ENCODE measurements at places on chromosomes 1 and 21.

DNA sequence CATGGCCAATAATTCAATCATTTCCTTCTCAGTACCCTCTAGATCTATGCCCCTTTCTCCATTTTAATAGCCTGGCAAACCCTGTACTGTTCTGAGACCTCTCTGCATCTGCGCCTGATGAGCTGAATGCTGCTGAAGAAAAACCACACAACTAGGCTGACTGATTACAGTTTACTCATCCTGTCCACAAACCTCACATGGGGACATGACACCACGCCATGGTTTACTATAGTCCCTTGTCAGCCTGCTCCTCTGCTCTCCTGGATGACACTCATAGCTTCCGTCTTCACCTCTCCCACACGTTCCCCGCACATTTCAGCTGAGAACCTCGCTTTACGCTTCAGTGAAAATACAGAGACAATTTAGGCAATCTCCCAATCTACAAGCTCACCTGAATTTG, 59.7 kb downstream of the DESI2 start:
- DNase-seq: no peak

- no peak for DNase-seq
These were observed 988.1 kb upstream of the B3GALT2 start for GRCh38 chr1:194174528-194174927.

DNA sequence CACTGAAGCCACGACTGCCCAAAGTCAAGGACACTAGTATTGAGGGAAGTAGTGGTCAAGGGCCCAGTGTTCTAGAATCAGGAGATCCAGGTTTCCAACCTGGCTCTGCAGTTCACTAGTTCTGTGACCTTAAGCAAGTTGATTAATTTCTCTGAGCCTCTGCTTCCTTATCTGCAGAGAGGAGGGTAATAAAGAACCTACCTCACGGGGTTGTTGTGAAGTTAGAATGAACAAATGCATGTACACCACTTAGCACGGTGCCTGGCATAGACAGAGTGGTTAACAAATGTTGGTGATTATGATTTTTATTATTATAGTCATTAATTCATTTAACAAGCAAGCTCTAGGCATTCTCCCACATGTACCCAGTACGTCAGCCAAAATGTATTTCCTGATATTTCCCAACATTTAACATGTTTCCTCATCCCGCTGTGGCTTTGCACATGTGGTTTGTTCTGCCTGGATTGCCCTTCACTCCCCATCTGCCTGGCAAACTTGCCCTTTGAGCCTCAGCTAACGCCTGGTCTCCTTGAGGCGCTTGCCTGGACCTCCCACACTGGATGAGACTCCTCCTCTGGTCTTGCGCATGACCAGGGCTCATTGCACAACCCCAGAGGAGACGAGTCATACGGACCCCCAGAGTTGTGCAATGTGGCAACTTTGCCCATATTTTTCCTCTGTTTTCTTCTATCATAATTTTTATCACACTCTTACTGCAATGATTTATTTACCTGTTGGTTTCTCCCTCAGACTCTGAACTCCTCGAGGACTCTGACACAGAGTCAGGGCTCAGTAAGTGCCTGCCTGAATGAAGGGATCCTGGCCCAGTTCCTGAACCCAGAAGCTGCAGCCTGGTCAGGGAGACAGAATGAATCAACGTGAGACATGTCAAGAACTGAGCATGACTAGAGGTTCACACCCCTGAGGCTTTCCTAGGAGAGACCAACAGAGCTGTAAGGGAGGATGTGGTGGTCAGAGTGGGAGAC, 20.7 kb upstream of the MFSD2A start:
- DNase-seq: no peak

DNA sequence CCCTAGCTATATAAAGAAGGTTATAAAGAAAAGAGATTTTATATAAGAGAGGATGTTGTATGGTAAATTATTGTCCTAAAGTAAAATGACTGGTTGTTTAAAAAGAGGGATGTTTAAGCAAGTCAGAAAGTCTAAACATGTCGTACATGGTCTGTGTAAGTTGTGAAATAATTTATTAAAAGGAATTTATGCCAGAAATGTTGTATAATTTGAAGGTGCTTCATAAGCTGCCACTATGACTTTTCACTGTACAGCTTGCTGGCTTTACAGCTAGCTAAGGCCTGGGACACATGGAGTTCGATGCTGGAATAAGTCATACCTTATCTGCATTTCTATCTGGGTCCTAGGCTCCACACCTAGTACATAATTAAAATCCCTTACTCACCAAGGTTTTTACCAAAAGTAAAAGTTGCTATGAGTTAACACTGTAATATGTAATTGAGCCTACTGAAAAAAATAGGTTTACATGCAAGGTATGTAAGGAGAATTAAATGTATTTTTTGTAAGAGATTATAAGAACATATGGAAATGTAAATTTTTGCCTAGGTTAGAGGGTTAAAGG, 59.0 kb upstream of the EDEM3 start:
- no peak for DNase-seq

DNA sequence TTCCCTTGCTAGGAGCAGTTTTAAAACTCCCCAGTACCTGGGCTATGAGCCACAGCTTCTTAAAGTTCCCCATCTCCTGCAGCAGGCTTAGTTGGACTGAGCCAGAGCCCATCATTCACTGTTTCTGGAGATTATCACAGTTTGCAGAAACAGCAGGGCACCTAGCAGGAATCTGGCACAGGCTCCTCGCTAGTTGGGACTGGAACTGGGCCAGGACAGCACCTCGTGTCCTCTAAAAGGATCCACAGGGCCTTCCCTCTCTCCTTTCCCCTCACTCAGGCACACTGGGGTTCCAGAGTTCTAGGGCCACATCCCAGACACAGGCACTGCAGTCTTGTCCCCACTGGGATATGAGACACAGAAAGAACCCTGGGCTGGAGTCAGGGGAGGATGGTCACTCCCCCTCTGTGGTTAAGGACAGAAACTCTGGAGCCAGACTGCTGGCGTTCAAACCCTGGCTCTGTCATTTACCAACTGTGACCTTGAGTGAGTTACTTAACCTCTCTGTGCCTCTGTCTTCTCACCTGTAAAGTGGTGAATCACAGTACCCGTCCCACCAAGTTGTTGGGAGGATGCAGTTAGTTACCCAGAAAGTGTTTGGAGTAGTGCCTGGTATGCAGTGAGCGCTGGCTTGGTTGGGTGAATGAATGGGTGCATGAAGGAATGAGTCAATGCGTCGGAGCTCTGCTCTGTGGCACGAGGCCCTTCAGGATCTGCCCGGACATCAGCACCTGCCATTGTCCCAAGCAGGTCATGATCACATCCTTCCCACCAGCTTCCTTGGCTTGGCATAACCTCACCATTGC, 18.8 kb upstream of the ECE1 start:
- peak; percentile 16 for DNase-seq

DNA sequence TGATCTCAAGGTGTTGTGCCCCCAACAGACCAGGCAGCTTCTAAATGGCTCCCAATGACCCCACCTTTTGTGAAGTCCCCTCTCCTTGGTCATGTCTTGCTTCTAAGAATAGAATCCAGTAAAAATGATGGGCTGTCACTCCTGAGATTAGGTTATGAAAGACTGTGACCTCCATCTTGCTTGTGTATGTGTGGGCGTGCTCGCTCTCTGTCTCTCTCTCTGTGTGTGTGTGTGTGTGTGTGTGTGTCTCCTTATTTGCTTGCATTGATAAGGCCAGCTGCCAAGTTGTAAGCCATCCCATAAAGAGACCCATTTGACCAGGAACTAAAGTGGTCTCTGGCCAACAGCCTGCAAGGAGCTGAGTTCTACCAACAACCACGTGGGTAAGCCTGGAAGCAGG, 22.9 kb upstream of the TMEM51 start:
- no peak for DNase-seq

- no peak for DNase-seq
These were observed 19.6 kb upstream of the KCNQ4 start for GRCh38 chr1:40763742-40764532.

DNA sequence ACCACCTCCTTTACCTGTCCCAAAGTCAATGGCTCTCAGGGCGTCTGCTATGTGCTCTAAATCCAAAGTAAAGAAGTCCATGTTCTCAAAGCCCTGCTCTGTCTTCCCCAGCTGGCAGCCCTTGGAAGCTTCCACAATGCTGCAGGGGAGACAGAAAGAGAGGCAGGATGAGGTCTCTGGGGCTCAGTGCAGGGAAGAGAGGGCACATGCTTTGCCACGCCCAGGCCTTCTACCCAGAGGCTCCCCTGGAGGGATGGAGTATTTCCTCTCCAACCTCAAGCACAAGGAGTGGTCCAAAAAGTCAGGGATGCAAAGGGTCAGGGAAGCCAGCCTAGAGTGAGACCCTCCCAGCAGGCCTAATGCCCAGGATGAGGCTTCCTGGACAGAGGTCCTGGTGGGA, 10.2 kb downstream of the TRIM63 start:
- no peak for DNase-seq

- DNase-seq: no peak
These were observed 7.5 kb downstream of the GSTM3 start for GRCh38 chr1:109733236-109733870.

- DNase-seq: no peak
These were observed 14.0 kb upstream of the GBP5 start for GRCh38 chr1:89286549-89287180.

- no peak for DNase-seq
These were observed 48.9 kb upstream of the LEPR start for GRCh38 chr1:65371544-65371943.

DNA sequence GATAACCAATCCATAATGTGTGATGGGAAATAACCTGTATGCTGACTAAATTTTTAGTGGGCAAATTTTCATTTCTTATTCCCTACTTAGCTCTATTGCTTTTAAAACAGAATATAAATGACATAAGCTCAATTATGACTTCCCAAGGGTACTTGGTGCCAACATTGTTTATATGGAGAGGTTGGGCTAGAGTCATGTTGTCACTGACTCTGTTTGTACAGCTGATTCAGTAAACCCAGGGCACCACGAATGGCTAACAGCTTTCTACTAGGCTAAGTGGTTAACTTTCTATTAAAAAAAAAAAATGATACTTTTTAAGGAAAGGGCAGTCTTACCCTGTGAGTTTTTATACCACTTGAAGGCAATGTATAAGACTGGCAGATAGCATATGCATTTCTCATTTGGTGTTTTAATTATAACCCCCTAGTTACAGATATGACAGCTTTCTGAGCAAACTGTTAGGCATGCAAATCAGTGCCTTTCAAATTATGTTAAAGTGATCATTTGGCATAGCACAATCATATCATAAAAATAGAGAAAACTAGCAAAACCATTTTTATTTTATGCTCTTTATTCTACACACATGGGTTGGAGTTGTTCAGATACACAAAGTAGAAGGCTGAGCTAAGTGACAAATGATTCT, 147.1 kb downstream of the DNM3 start:
- DNase-seq: no peak

DNA sequence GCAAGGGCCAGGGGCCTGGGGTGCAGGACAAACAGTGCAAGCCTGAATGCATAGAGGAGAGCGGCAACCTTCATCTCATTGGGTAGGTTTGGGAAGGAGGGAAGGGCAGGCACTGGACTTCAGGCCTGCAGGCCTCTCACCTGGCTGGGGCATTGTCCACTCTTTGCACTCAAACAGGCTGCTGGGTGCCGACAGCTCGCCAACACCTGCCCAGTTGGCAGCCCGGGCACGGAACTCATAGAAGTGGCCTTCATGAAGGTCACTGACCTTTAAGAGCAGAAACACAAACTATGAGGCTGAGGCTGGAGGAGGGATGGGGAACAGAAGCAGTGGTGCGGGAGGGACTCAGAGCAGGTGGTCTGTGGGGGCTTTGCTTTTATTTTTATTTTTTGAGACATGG, 30.7 kb downstream of the MYOM3 start:
- no peak for DNase-seq

GRCh38 chr1:245791410-245792312, 636.9 kb downstream of the KIF26B start:
- no peak for DNase-seq

GRCh38 chr1:3514404-3514803, 59.9 kb downstream of the ARHGEF16 start:
- no peak for DNase-seq

GRCh38 chr1:85146972-85147359, 53.9 kb downstream of the SYDE2 start:
- no peak for DNase-seq

DNA sequence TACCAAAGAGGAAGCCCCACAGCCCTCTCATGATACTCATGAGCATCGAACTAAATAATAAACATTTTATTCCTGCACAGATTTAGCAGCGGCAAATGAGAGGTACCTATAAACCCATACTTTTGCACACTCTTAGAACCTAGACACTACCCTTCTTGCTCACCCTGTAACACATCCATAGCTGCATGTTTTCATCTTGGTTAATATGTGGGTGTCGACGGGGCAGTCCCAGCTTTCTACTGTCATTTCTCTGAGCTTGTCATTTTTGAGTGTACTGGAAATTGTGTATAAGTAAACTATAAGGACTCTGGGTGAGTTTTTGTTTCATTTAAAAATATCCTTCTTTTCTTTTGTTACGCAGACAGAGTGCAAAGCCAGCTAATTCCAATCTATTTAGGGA, 25.5 kb downstream of the OVGP1 start:
- DNase-seq: no peak

DNA sequence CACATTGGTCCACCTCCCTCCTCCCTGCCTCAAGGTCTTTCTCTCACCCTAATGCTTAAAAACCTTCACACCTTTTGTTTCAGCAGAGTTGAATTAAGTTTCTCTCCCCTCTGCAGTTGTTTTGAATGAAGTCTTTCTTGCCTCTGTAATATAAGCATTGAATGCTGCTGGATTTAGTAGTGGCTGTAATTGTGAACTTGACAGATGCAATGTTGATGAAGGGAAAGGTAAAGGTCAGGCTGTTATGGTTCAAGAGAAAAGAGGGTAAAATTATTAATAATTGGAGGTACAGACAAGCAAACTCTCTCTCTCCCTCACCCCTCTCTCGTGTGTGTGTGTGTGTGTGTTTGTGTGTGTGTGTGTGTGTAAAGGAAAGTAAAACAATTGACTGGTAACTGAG, 509.8 kb downstream of the AMY1C start:
- no peak for DNase-seq

- DNase-seq: no peak
These were observed at the start of gene S100A14 for GRCh38 chr1:153616144-153616916. Gene S100A14 (minus strand): TSS chr1:153616325. CDS start chr1:153615858, 467 bp downstream.

- no peak for DNase-seq
These were observed 173.6 kb downstream of the COP1 start for GRCh38 chr1:176033474-176033873.

DNA sequence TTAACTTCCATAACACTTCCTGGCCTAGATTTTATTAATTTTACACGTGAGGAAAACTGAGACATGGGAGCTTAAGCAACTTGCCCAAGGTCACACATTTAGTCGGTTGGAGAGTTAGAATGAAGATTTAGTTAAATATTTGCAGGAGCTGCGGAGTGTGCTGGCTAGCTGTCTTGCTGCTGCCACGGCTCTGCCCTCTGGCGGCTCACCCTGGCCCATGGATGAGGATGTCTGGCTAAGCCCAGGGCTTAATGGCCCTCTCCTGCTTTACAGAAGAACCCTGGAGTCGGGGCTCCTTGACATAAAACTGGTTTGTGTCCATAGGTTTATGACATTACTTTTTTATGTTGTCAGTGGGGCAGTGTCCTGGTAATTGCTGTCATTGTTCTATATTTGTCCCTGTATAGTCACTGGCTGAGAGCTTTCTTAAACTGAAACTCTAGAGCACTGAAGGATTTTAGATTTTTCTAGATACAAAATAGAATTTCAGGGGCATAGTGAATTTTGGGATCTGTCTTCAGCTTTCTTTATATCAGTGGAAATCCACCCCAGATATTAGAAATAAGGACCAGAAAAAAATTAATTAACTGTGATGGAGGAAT, 88.9 kb upstream of the WLS start:
- peak; percentile 40 for DNase-seq

Data from midbrain (tissue), 1 donor.